ENCODE measurements at places on chromosomes 4 and X.

GRCh38 chr4:18435781-18436180 lies 414.2 kb upstream of the LCORL start:
- no peak for DNase-seq

GRCh38 chr4:184475096-184475461 lies 729 bp upstream of the IRF2 start:
- peak; percentile 24 for DNase-seq

- no peak for DNase-seq
These were observed 33.6 kb downstream of the BCOR start for GRCh38 chrX:40064055-40064597.

DNA sequence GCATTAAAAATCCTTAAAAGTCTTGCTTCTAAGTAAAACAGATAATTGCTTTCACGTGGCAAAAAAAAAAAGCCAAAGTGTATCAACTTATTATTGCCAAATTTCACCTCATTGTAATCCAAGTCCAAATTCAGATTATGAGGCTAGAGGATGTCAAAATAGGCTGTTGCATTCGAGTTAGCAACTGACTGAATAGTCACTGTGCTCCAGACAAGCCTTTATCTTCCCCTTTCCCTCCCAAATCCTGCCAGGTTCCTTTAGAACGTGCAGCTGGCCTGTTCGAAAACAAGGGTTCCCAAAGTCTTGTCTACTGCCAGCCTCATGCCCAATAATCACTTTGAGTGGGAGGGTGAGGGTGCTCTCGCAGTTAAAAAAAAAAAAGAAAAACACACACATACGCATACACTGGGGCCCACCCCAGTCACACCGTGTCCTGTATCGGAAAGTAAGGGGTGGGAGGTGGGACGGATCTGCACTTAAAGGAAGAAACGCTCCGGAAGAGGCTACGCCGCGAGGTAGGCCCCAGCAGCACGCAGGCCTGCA lies 603 bp downstream of the MAD2L1 start:
- DNase-seq, result peak; percentile 28

DNA sequence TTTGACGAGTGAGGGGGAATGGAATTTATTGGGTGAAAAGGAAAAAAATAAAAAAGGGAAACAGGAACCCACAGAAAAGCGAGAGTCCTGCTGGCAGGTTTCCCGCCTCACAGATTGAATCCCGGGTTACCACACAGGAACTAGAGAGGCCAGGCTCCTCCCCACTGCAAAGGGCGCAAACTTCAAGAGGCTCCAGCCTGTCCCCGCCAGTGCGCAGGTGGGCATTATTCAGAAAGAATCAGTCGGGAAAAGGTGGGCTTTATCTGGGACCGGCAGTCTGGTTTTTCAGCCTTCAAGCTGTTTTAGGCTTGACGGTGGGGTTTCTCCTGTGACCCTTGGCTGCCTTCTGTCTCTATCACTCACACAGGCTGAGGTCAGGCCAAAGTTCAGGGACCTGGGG lies 1496.8 kb downstream of the RPA4 start:
- DNase-seq, result no peak

GRCh38 chr4:10806953-10807645 lies 122.5 kb upstream of the CLNK start:
- no peak for DNase-seq

GRCh38 chr4:149923736-149924135 lies 108.1 kb upstream of the IQCM start:
- no peak for DNase-seq

- DNase-seq, result peak; percentile 35
These were observed 60.2 kb upstream of the MSN start for GRCh38 chrX:65607070-65607742.

- DNase-seq, result no peak
These were observed 5.9 kb downstream of the ANXA10 start for GRCh38 chr4:168098248-168098717.

GRCh38 chr4:83010522-83011318 lies at the start of gene LIN54:
Gene LIN54, minus strand, starts transcription at chr4:83010823. Its CDS starts 25,979 bp downstream, at chr4:82984844.
- DNase-seq, result peak; percentile 87

GRCh38 chr4:26171941-26172340 lies 148.9 kb upstream of the RBPJ start:
- DNase-seq, result no peak

DNA sequence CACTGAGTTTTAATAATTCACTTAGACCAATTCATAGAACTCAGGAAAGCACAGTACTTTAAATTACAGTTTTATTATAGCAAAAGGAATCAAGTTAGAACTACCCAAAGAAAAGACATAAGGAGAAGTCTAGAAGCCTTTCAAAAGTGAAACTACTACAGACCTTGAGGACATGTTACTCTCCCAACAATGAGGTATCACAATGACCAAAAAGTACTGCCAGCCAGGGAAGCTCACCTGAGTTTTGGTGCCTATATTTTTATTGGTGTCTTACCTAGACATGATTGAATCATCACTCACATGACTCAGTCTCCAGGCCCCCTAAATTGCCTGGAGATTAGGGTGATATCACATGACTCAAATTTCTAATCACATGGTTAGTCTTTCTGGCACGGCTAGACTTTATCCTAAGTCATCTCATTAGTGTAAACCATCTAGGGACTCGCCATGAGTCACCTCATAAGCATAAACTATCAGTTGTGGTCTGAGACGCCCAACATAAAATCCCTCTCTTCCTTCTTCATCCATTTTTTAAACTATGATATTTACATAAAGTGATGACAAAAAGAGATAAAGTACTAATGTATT lies 372.3 kb downstream of the TMA16 start:
- no peak for DNase-seq

GRCh38 chrX:110131031-110131430 lies 128.1 kb downstream of the TMEM164 start:
- DNase-seq, result no peak

DNA sequence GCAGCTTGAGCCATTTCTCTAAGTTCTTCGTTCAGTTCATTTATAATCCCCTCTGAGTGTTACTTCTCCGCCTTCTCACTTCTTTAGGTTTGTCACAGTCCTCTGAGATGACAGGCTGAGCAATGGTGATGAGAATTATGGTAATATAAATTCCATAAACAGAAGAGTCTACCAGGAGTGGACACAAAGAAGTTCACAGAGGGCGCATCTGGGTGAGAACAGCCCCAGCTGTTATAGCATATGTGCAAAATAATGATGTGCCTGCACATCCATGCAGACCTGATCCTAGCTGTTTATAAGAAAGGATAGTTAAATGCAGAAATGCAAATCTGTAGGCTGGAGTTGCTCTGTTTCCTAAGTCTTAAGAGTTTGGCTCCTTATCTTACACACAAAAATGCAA lies 377.5 kb downstream of the KCNIP4 start:
- DNase-seq, result no peak

DNA sequence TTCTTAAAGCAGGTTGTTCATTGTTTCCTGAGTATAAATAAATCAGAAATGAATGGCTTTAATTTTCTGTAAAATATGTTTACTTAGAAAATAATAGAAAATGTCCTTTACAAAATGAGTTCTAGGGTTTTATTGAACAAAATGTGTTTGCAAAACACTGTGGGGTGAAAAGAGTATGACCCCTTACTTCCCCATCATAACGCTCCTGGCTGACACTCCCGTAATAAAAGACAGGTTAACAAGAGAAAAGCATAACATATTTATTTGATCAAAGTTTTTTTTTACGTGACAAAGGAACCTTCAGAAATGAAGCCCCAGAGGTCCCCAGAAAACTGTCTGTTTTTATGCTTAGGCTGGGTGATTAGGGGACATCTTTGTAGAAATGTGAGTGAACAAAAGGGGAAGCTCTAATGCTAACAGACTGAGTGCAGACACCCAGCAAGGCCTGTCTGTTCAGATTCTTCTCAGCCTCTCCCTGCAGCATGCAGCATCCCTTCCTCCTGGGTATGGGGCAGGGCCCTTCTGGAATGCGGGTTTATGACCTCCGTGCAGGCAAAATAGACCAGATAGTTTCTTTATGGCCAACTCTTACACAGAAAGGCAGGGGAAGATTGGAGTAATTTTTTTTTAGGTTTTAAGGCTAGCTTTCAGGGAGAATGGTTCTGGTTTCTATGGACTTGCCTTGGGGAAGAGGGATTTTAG lies 26.1 kb downstream of the ZFP42 start:
- no peak for DNase-seq

GRCh38 chrX:350534-351323 lies 32.1 kb upstream of the GTPBP6 start:
- no peak for DNase-seq

- DNase-seq, result no peak
These were observed 185.6 kb downstream of the ADAMTS3 start for GRCh38 chr4:72383439-72383838.

- DNase-seq, result peak; percentile 34
These were observed at the start of gene GAB3 for GRCh38 chrX:154750301-154751202. Gene GAB3, minus strand, starts transcription at chrX:154751077. Its CDS starts 52 bp downstream, at chrX:154751025.

DNA sequence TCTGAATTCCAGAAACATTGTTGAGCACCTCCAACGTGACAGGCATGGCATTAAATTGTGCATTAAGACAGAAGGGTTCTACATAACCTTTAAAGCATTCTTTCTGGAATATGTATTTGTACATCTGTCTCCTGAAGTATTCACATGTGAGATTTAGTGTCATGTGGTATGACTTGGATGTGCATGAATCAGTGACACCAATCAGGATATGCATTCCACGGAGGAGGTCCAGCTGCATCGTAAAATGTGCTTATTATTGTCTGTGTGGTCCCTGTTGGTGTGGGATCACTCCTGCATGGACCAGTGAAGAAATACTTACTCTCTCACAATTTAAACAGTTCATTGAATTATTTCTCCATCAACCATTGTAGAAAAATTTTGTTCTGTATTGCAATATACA lies 149.0 kb downstream of the MID1 start:
- no peak for DNase-seq

- no peak for DNase-seq
These were observed 170.4 kb upstream of the CASK start for GRCh38 chrX:42093756-42094155.

- DNase-seq, result no peak
These were observed at the start of gene STK32B for GRCh38 chr4:5051278-5052203. Gene STK32B, plus strand, starts transcription at chr4:5051480.

- no peak for DNase-seq
These were observed 12.8 kb upstream of the STBD1 start for GRCh38 chr4:76293772-76294171.

DNA sequence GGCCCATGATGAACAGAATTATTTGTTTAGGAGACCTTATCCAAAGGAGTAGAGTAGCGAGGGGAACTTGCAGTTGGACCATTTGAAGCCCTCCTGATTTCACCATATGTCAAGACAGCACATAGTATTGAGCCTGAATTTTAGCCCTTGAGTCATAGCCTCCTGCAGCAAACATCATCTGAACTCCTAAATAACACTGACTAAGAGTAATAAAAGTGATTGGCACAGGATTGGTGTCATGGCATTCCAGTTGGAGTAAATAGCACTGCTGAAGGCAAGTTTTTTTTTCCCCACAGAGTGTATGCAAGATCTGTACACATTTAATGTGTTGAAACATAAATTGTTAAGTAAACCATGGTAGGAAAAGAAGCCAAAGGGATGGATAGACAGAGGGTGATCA lies 89.0 kb downstream of the COMMD8 start:
- no peak for DNase-seq

DNA sequence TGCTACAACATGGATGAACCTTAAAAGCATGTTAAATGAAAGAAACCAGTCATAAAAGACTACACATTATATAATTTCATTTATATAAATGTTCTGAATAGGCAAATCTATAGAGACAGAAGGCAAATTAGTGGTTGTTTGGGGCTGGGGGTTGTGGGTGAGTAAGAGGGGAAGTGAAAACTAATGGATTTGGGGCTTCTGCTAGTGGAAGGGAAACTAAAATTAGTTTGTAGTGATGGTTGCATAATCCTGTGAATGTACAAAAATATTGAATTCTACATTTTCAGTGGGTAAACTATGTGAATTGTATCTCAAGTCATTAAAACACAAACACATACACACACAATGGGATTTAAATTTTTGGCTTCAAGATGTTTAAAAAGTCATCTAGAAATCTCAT lies 25.4 kb upstream of the LIMCH1 start:
- DNase-seq, result no peak

DNA sequence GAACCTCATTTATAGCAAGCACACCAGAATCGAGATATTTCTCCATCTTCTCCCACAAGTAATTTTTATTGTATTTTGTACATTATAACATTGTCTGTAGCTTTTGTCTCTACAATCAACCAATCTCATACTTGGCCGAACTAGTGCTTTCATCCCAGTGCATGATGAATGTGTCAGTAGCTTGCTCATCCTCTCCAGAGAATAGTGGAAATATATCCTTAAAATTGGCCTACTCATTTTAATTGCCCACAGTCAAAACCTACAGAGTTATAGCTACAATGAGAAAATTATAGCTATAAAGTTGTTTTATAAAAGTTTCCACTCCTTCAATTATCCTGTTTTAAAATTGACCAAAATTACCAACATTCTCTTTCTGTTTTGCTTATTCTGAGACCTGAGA lies 103.8 kb downstream of the MAPK10 start:
- DNase-seq, result no peak

- no peak for DNase-seq
These were observed 11.3 kb upstream of the RAB40A start for GRCh38 chrX:103530545-103530944.

DNA sequence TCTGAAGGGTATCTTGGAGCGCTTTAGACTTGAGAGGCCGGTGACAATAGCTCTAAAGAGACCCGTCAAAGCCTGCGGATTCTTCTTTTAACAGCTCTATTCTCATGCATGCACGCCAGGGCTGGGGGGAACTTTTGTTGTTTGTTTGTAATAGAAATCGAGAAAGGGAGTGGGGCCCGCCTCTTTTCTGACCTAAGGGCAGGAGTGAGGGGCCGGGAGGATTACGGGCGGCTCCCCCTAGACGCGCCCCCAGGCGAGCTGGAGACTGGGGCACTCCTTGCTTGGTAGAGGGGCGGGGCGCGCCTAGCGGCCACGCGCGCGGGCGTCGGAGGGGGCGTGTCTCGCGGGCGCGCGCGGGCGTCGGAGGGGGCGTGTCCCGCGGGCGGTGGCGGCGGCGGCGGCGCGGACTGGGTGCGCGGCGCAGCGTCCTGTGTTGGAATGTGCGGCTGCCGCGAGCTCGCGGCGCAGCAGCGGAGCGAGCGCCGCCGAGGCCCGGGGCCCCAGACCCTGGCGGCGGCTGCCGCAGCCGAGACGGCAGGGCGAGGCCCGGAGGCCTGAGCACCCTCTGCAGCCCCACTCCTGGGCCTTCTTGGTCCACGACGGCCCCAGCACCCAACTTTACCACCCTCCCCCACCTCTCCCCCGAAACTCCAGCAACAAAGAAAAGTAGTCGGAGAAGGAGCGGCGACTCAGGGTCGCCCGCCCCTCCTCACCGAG lies at the start of gene REST:
Gene REST (plus strand): TSS at position 412 of the 717 bp plus-strand sequence. CDS start 2,739 bp downstream, outside the sequence.
- DNase-seq, result peak; percentile 79

GRCh38 chr4:8709729-8710360 lies 117.3 kb downstream of the CPZ start:
- no peak for DNase-seq
